NCI-H1436 (cell line): ENCODE measurements at places on chromosomes 12 and 14.

DNA sequence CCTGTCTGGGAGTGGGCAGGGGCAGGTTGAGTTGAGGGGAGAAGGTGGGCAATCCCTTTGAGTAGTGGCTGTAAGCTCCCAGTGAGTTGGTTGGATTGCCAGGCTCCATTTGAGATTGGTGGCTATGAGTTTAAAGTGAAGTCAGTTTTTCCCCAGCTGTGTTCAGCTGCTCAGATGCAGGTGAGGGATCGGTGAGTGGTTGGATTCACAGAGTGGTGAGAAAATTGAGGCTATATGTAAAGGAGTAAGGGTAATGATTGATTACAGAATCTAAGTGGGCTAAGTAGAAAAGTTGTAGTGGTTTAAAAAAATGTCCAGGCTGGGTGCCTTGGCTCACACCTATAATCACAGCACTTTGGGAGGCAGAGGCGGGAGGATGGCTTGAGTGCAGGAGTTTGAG lies 68.6 kb downstream of the GLRX5 start:
- no peak for DNase-seq

DNA sequence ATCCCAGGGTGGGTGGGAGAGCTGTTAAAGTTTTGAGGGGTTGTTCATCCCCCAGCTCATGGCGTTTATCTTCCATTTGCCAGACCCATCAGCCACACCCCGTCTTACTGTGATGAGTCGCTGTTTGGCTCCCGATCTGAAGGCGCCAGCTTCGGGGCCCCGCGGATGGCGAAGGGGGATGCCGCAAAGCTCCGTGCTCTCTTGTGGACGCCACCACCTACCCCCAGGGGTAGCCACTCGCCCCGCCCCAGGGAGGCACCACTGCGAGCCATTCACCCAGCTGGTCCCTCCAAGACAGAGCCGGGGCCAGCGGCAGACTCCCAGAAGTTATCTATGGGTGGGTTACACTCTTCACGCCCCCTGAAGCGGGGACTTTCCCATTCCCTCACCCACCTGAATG lies 5.7 kb downstream of the RITA1 start:
- no peak for DNase-seq

DNA sequence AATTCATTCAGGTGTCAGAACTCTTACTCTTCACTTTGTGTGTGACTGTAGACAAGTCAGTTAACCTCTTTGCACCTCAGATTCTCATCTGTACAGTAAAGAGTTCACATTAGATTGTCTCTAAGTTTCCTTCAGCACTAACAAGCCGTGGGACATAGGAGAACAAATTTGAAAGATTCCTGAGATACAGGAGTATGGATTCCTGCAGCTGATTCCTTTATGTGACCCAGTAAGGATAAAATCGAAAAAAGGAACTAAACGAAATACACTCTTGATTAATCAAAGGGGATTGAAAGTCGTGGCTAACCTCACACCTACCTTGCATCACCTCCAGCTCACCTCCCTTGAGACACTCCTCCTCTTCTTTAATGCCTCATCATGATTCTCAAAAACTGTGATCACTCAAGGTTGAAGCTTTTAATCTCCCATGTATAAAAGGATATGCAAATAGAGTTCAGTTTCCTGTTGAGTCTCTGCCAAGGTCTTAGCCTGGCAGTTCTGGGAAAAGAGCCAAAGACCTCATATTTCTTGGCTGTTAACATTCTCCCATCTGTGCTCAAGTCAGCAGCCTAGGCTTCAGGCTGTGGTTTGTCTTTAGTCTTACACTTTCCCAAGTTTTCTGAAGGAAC lies 156.6 kb downstream of the DAD1 start:
- no peak for DNase-seq

GRCh38 chr14:36845356-36846012 lies 183.8 kb downstream of the PAX9 start:
- no peak for DNase-seq

DNA sequence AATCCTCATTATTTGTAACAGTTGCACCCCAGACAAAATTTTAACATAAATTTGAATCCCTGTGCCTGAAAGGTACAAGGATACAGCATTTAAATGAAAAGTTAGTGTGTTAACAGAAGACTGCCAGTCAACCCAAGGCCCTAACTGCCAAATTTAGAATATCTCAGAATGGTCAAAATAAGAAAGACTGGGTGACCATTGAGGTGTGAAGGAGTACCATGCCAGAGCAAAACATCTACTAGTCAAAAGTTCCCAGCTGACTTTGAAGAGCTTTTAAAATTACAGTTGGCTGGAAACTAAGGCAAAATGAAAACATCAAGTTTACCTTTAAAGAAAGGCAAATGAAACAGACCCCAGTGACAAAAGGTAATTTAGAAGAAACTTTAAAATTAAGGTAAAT lies 18.4 kb downstream of the SAV1 start:
- no peak for DNase-seq

DNA sequence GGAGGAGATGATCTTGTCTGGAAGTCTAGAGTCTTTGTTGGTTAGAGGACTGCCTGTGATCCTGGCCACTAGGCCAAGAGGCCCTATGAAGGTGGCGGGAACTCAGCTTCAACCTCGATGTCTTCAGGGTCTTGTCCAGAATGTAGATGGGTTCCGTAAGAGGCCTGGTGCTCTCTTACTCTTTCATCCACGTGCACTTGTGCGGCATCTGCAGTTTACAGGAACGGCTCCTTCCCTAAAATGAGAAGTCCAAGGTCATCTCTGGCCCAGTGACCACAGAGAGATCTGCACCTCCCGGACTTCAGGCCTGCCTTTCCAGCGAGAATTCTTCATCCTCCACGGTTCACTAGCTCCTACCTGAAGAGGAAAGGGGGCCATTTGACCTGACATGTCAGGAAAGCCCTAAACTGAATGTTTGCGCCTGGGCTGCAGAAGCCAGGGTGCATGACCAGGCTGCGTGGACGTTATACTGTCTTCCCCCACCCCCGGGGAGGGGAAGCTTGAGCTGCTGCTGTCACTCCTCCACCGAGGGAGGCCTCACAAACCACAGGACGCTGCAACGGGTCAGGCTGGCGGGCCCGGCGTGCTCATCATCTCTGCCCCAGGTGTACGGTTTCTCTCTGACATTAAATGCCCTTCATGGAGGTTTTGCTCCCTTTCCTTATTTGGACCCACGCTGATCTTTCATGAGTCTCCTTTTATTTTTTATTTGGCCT lies 17.7 kb downstream of the WNT5B start:
- DNase-seq: no peak

- no peak for DNase-seq
Observed at GRCh38 chr14:36976571-36977023, 195.8 kb downstream of the SLC25A21 start.

DNA sequence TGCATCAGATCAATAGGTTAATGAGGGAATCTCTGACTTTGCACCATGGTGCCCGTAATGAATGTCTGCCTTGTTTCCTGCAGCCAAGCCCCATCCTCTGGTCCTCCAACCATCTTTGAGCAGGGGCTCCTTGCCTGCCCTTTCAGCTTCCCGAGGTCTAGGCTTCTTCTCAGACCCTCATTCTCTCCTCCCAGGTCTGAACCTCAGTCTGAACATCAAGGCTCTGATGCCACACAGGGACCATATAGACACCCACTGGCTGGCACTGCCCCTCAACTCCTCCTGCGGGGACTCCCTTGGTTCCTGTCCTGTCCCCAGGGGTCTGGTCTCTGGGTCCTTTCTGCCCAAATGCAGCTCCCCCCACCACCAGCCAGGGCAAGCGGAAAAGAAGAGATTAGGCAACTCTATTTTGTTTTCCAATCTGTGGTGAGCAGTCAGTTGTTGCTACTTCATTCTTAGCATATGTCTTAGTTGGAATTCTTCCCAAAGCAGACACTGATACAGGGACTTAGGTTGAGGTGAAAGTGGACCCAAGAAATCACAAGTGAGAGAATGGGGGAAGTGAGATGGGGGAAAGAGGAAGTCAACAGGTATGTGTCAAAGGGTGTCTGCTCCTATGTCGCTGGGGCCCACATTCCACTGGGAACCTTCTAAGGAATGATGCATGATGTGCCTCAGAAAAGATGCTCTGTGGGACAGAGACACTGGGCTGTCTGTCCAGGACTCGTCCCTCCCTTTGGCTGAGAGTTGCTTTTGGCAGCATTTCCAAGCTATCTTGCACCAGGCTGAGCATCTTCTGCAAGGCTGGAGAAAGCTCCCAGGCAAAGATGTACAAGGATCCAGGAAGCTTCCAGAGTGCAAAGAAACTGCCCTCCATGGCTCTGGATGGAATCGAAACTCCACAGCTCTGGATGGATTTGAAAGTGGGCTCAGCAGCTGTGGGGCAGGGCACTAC lies 1096.5 kb upstream of the TMEM132C start:
- DNase-seq: no peak
